A549 treated with CORT108297 at 1 μM for 4 hours (cell line): ENCODE measurements at places on chromosomes 5 and 9. TPM values are rescaled to one million over a fixed set of nuclear protein-coding genes. Genes with fewer than 3 reads are reported as not detected.

SLC6A18 gene
- total RNA-seq, result not detected in 5 replicates

GARIN3 gene
- total RNA-seq, result not detected in 5 replicates

BRINP1 gene
- 0.11 to 0.18 TPM (median 0.13 TPM) in 5 replicates for total RNA-seq

CCNI2 gene
- total RNA-seq, result 0.07 to 0.42 TPM (median 0.12 TPM) in 4 of 5 replicates, not detected in the other
